ENCODE measurements at places on chromosomes 1 and 21. TPM values are rescaled to one million over a fixed set of nuclear protein-coding genes. Genes with fewer than 3 reads are reported as not detected.

Gene CAPN9
- 2.0 TPM for total RNA-seq

Gene CLCNKA
- not detected for total RNA-seq

Gene SLAMF1
- not detected for total RNA-seq

Gene FAM167B
- total RNA-seq = 1.5 TPM

Gene PHC2
- total RNA-seq = 155 TPM

Gene C1orf116
- 0.37 TPM for total RNA-seq

GRCh38 chr1:164699815-164700491, 141.0 kb downstream of the PBX1 start:
- no peak for DNase-seq

DNA sequence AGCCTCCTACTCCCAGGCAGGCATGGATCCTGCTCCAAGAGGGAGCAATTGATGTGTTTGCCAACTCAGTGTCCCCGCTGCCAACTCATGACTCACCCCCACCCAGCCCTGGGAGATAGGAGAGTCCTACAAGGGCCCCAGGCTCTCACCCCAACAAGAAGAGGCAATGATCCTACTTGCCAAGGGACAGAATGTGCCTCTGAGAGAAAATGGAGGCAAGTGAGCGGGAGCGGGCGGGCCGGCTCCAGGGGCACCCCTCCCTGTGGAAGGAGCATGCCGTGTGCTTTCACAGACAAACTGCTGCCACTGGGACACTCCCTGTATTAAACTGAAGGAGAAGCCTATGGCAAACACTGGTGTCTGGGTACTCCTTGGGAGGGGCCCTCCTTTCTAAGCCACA, 16.7 kb downstream of the PKP1 start:
- DNase-seq = no peak

- DNase-seq = no peak
These were observed 65.7 kb upstream of the JUN start for GRCh38 chr1:58849551-58849950.

- no peak for DNase-seq
These were observed 54.6 kb downstream of the DMRTB1 start for GRCh38 chr1:53513846-53514245.

DNA sequence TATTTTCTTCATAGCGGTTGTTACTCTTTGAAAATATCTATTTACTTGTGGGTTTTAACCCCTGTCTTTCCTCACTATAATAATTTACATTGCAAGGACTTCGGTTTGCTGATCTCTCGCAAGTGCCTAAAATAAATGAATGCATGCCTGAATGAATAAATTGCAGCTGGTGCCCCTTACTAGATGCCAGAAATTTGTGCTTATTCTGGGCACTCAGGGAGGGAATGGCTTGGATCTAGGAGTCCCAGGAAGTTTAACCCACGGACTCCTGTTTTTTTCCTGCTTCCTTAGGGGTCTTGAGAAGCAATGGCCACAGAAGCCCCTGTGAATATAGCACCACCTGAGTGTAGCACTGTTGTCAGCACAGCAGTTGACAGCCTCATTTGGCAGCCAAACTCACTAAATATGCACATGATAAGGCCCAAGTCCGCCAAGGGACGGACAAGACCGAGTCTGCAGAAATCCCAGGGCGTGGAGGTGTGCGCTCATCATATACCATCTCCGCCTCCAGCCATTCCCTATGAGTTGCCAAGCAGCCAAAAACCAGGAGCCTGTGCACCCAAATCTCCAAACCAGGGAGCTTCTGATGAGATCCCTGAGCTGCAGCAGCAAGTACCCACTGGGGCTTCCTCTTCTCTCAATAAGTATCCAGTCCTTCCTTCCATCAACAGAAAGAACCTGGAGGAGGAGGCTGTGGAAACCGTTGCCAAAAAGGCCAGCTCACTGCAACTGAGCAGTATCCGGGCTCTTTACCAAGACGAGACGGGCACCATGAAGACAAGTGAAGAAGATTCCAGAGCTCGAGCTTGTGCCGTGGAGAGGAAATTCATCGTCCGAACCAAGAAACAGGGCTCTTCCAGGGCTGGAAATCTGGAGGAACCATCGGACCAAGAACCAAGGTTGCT, 4.2 kb upstream of the PLA2G2C start:
- no peak for DNase-seq

GRCh38 chr1:1187938-1188337, 14.3 kb downstream of the TTLL10 start:
- DNase-seq = no peak

DNA sequence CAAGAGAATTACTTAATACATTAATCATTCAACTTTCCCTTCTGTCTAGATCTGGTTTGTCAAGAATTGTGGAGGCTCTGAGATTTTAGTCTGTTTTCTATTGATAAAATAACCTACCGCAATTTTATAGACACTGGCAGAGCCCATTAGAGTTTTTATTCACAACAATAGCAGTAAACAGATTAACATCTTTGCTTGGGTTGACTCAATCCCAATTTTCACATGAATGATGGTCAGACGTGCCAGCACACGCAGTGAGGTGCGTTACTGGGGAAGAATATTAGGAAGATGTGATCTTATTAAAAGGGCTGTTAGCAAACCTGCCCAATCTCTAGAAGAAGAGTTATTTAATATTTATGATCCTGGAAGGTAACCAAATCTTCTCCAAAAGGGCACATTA, 736.6 kb downstream of the MRPL39 start:
- DNase-seq = no peak

GRCh38 chr1:211928290-211928801, 97.8 kb upstream of the LPGAT1 start:
- DNase-seq = no peak

GRCh38 chr1:241045659-241046058, 311.3 kb downstream of the RGS7 start:
- DNase-seq = no peak

- DNase-seq = no peak
These were observed 45.6 kb downstream of the XCL2 start for GRCh38 chr1:168498159-168498631.

GRCh38 chr1:161899091-161899490, 124.6 kb downstream of the OLFML2B start:
- DNase-seq = no peak

GRCh38 chr1:94550396-94550795, 8.8 kb upstream of the F3 start:
- DNase-seq = no peak

DNA sequence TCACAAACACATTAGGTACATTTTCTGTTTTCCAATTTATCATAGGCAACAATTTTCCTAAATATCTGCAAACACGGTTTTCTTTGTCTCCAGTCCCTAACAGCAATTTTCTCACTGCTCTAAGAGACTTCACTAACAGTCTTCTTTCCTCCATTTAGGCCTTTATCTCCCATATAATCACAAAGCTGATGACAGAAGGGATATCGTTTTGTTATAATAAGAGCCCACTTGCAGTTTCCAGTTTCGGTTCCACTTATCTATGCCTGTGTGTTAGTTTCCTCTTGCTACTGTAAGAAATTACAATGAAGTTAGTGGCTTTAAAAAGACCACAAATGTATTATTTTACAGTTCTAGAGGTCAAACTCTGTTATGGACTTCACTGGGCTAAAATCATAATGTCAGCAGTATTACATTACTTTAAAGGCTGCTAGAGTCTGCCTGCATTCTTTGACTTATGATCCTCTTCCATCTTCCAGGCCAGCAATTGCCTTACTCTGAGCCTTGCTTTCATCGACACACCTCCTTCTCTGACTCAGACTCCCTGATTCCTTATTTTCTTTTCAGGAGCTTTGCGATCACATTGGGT, 549.3 kb downstream of the NCAM2 start:
- no peak for DNase-seq

All from neural crest cell (in vitro differentiated cells).